ENCODE measurements at places on chromosomes 2 and 18.

GRCh38 chr2:204628926-204629712, 83.8 kb downstream of the PARD3B start:
- DNase-seq, result no peak

DNA sequence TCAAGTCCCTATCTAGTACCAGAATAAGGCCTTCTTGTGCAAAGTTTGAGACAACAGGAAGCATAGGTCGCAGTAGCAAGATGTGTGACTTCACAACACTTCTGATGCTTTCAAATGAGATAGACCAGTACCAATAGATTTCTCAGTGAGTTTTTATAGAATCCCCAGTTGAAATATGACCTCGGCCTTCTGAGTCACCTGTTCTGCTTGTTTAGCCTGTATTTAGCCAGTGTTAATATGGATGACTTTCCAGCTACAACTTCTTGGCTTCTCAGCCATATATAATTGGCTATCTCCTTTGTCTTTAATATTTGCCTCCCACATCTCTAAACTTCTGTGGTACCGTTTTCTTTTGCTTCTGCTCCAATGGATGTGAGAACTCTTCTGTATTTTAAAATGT, 113.8 kb downstream of the KYNU start:
- DNase-seq, result no peak

- DNase-seq, result no peak
These were observed 134.1 kb downstream of the FMNL2 start for GRCh38 chr2:152468899-152469692.

DNA sequence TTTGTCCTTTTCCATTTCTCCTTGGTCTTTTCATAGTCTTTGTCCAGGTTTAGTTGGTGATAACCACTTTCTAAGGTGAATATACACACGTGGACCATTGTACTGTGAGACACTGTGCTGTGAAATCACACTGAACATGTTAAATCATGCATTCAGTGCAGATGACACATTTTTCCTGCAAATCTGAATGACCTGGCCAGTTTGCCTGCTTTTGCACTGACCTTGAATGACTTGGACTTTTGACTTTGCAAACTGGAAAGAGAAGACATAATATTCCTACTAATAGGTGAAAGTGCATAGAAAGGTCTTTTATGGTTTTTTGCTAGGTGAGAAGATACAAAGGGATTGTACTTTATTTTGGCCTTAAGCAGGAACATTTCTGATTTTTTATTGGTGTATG, 21.7 kb upstream of the PHLPP1 start:
- DNase-seq, result no peak

GRCh38 chr2:29000481-29000880, 19.4 kb downstream of the TOGARAM2 start:
- no peak for DNase-seq

GRCh38 chr2:39375917-39376316, 61.2 kb downstream of the MAP4K3 start:
- no peak for DNase-seq

DNA sequence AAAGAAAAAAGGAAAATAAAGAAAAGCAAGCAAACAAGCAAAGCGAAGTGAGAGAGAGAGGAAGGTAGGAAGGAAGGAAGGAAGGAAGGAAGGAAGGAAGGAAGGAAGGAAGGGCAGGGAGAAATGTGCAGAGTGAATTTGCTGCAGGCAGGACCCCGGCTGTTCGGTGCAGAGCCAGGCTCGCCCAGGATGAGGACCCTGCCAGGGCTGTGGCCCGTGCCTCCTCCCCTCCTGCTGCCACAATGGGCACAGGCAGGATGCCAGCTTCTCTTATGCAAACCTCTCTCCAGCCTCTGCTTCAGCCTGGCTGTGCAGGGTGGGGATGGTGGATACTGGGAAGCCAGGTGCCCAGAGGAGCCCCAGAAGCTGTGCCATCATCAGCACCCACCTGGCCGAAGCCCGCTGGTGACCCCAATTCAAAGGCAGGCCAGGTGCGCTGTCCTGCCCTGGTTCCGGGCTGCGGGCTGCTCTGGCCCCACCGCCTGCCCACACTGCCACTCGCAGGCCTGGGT, 3.2 kb downstream of the GPR17 start:
- DNase-seq, result no peak

GRCh38 chr2:237296756-237297155, 117.2 kb downstream of the COL6A3 start:
- DNase-seq, result no peak

DNA sequence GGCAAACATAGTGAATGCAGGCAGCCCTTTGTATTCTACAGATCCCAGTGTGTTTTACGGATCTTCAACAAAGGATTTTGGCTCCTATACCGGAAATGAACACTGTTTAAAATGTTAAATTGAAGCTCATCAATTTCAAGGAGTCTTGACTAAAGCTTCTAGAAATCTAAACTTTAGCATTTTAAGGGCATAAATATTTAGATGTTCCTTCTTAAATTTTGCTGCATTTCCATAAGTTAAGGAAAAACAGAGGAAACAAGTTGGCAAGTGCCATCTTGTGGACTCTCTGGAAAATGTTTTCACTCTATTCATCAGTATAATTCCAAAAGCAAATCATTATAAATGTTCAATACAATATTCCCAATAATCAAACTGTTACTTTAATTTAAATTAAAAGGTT, 19.6 kb downstream of the CHN1 start:
- DNase-seq, result no peak

DNA sequence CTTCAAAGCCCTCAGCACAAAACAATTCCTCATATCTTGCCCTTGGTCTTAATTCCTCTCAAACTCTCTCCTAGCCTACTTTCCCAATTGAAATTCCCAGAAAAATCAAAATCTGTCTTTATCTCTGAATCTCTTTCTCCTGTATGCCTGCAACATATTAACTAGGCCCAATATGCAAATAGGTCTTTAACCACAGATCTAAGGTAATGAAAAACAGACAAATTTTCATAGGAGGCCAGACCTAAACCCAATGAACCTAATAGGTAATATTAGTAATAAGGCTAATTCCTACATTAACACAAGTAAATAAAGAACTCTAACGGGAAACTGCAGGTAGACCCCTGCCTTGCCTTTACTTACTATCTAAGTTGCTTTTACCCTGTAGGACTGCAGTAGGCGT, 41.4 kb downstream of the WDR33 start:
- DNase-seq, result no peak

DNA sequence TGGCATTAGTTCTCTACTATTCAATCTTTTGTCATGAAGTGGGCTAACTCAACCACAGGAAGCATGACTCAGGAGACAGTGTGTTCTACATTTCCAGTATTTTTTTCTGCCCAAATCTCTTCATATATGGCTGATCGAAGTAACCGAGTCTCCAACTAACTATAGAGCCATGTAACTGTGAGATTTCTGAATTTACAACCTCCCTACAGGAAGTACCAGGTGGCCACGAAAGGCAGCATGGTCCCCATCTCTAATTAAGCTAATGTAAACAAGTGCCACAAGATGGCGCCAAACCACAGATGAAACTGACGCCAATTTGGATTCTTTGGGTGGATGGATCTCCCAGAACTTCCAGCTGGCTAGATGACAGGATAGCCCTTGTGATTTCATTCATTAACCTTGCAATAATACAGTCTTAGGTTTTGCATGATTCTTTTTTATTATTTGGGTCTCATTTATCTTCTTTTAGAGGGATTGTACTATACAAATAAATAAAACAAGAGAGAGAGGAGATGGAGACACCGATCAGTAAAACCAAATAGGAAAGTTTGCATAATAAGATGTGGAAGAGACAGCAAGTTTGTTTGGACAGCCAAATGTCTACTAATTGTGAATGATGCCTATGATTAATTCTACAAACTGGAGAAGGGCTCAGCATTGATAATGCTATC, 18.3 kb upstream of the ARHGAP15 start:
- peak; percentile 45 for DNase-seq

- no peak for DNase-seq
These were observed 3.5 kb upstream of the CD226 start for GRCh38 chr18:69951182-69951581.

DNA sequence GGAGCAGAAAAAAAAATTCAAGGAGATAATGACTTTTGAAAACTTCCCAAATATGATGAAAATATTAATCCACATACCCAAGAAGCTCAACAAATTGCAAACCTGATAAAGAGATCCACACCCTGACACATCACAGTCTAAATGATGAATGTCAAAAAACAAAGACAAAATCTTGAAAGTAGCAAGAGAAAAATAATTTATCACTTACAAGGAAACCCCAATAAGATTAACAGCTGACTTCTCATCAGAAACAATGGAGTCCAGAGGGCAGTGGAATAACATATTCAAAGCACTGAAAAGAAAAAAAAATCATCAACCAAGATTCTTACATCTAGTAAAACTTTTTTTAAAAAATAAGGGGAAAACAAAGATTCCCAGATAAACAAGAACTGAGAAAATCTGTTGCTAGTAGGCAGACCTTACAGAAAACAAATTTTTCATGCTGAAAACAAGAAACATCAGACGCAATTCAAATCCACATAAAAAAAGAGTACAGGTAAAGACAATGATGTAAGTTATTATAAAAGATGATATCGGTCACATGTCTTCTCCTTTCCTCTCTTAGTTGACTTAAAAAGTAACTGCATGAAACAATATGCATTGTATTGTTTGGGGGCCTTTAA, 21.3 kb downstream of the SLC66A2 start:
- no peak for DNase-seq

DNA sequence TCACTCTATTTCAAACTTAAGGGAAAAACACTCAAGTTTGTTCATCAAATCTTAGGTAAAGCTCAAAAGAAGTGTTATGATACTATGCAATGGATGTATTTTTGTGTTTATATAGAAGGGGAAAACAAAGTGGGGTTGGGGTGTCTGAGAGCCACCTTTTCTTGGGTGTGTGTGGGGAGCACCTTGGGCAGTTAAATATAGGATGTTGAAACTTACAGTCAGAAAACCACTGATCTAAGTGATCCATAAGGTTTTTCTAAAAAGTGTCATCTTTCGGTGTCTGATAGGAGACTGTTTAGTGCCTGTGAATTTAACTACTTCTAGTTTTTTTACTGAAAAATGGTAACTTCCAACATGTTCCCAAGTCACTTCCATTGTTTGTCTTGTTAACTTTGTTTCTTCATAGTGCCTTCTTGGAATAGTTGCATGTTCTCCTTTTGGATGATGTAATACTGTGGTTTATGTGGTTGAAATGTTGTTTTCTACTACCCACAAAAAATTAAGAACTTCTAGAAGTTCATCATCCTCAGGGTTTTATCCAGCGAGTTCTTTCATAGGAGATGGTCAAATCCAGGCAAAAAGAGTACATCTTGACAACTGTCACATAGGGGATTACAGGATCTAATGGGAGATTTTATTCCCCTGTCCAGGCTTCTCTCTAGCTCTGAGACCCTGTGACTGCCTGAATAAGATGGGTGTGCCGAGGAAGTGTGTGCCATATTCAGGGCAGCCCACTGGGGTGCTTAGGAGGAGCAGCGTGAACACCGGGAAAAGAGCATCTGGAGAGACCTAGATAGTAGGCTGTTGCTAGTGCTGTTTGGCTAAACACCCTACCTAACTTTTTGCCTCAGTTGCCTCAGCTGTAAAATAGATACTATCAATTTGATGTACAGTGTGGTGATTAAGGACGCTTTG, 46.2 kb downstream of the CAB39 start:
- no peak for DNase-seq

DNA sequence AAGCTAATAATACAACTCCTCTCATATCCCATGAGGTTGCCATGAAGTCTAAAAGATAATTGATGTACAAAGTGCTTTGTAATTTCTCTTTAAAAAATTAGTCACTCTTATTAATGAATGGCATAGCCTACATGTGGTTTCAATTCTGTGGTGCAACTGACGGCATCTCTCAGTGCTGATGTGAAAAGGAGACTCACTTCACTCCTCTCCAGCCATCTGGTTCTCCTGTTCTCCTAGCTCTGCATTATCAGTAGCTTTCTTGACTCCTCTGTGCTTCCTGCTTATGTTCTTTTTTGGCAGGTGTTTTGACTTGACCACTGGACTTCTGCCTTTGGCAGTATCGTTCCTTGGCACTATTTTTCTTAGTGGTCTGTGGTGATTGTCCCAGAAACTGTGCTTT, 134.9 kb upstream of the ZFP36L2 start:
- DNase-seq, result no peak

DNA sequence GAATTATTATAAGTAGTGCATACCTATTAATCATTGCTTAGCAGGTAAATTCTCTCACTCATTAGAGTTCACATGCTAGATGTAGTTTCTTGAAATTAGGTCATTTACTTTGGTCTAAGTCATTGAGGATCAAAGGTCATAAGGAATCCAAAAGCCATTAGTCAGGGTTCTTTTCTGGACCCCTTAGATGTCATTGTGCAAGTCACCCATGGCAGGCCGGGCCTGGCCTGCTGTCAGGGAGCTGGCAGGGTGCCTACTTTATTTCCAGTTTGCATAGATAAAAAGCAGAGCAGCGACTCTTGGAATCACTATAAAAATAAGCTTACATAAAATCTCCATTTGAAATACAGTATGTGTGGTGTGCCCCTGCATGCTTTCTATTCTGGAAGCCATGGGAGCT, 91.3 kb downstream of the MEIS1 start:
- no peak for DNase-seq

- no peak for DNase-seq
These were observed 42.9 kb downstream of the RBKS start for GRCh38 chr2:27847333-27847732.

GRCh38 chr2:127564429-127565260, 29.2 kb downstream of the MYO7B start:
- DNase-seq, result no peak

DNA sequence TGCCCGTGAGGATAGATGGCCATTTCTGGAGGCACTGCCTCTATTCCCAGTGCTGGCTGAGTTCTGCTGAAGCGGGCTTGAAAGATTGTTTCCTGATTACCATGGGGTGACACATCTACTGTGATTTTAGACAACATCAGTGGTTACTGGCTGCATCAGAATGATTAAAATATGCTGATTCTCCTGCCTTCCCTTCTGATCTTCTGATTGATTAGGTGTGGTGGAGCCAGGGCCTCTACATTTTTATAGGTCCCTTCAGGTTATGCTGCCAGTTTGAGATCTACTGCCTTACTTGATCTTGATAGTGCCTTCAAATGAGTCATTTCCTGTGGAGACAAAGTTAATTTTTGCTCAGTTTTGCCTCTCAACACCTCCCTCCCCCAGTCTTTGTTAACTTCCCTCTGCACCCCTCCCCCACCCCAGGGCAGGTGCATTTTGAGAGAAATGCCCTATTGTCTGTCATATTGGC, 31.6 kb upstream of the SNORC start:
- DNase-seq, result peak; percentile 27

All from activated CD4-positive, CD25-positive, alpha-beta regulatory T cell (primary cell).